ENCODE measurements at places on chromosomes 1 and 21.

GRCh38 chr1:10553118-10553517 lies 78.4 kb downstream of the PEX14 start:
- DNase-seq: no peak

GRCh38 chr1:20725189-20726117 lies 7.0 kb downstream of the SH2D5 start:
- DNase-seq: no peak

DNA sequence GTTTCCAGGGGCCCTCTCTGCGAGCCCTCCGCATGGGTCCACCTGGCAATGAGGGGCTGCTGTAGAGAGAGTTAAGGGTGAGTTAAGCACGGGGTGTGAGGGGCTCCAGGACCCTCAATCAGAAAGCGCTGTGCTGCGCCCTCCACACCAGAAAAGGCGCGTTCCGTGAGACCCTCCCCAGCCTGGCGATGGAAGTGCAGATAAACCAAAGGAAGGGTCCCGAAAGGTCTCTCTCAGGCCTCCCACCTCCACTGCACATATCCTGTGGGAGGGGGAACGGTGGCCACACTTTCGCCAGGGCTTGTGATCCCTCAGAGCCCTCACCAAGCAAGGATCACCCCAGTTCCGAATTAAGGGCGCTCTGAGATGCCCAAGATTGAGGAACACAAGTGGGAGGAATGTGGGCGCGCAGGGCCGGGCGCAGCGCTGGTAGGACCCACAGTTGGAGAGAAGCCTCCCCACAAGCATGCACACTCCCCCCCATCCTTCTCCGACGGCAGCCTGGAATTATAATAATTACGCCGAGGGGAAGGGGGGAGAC lies 1.1 kb downstream of the WNT3A start:
- no peak for DNase-seq

DNA sequence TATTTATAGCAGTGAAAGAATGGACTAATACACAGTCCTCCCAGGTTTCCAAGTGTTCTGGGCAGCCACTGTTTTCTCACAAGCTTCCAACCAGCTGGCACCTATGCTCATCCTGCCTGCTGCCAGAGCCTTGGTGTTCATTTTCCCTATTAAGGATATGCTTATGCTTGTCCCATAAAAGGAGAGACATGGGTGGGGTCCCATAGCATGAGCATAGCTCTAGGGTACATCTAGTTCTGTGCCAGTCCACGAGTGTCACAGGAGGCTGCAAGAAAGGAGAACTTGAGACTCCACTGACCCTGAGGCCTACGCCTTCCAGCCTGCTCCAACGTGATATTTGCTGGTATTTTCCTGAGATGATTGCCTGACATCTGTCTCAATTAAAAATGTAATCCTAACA lies 192.4 kb upstream of the PTGFR start:
- no peak for DNase-seq

DNA sequence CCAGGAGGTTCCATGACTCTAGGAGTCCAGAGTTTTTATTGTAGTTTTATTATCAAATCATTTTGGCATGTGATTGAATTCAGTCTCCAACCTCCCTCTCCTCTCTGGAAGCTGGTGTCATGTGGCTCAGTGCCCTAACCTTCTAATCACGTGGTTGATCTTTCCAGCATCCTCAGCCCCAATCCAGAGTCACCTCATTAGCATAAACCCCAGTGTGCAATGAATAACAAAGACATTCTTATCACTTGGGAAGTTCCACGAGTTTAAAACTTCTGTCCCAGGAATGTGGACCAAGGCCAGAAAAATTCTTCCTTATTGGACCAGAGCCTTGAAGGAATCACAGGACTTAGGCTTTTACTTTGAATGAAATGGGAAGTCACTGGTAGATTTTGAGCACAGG lies 52.2 kb downstream of the KIRREL1 start:
- no peak for DNase-seq

GRCh38 chr1:238658763-238659162 lies 727.6 kb upstream of the CHRM3 start:
- DNase-seq: no peak

GRCh38 chr1:160827418-160827817 lies 31.4 kb downstream of the LY9 start:
- DNase-seq: no peak

DNA sequence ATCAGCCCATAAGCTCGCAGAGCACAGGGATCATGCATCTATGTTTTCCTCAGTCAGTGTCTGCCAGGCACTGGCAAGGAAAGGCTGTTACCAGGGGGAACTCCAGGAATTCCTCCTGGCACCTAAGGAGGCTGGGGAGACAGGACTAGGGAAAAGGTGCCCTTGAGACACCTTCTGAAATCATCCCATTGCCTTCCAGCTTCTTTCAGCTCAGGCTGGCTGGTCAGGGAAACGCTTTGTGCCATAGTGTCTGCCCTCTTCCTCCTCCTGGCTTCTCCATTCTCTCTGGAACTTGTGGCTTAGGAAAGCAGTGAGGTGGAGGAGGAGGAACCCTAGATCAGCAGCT lies 13.8 kb downstream of the LMNA start:
- no peak for DNase-seq

DNA sequence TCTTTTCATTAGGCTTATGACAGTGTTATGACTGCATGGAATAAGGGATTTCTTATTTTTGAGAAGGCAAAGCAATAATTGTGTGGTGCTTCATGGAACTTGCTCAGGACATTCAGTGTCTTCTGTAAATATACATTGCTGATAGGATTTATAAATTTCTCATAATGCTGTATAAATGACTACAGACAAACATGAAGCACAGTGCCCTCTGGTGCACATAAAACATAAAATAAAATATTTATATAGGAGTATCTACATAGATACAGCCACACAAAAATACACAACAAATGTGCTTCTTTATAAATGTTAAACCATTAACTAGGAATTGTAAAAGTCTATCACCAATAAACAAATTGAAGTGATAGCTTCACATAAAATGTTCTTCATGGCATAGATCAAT lies 24.1 kb downstream of the BRINP3 start:
- DNase-seq: no peak

DNA sequence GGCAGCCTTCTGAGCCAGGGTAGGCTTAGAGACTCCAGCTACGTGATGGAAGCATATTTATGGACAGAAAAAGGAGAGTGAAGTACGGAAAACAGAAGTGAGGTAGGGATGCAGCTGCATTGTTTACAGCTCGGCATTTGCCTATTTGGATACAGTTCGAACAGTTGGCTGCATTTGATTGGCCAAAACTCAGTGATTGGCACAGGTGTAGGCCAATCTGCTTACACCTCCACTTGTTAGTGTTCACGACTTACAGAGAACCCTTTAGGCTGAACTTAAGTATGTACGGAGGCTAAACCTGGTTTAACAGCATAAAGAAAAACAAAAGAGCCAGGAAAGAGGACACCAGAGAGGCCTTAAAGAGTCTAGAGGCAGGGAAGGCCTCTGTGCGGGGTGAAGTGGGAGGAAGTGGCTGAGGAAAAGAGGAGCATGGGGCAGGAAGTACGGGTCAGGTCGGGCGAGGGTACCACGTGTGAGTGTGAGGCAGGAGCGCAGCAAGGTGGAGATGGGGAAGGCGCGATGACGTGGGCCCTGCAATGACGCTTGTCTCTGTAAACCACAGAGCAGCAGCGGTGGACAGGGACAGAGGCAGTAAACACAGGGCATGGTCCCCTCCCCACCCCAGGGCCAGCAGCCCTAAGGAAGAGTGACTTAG lies 32.0 kb downstream of the RSPH1 start:
- no peak for DNase-seq

- DNase-seq: no peak
Measured at GRCh38 chr1:74790453-74790852, 57.5 kb downstream of the TYW3 start.

DNA sequence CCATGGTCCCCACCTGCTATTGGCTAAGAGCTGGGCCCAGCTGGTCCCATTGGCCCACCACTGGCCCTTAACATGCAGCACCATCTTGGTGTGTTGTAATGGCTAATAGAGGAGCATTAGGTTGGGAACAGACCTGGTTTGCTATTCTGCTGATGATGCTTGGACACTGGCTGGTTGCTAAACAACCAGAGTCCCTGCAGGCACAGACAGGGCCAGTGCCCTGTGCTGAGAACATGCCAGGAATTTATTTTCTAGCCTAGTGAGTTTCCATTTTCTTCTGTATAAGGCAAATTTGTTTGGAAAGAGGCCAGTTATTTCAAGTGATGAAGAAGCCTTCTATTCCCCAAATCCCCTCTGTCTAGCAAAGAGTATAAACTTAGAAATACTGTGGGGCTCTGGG lies 42.9 kb upstream of the TDRD10 start:
- no peak for DNase-seq

DNA sequence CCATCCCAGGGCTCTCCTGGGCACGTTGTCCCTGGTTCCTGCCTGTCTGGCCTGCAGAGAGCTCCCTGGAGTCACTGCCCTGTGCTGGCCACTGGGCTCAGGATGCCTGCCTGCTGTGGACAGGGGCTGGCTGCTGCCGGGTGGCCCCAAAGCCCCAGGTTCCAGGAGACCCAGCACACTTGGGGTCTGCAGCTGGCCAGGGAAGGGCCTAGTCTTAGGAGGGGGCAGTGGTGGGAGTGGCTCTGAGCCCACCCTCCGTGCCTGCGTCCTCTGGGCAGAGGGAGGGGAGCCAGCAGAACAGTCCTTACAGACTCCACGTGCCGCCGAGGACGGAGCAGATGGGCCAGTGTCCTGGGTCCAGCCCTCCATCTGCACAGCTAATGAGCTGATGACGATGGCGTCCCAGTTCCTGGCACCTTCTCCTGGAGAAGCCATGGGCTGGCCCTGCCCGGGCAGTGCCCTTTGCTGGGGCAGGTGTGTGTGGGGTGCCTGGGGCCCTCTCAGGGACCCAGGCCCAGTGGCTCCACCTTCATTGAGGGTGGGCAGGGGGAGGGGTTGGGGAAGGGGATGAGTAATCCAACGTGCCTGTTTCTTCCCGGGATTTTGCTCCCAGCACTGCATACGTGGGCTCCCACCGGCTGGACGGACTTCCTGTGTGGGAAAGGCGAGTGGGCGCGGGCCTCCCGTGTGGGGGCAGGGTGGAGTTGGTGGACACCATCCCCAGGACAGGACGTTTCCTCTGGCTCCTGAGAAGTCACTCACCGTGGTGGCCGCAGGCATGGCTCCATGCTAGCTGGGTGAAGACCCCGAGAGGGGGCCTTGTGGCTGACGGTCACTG lies 6.8 kb upstream of the PLCH2 start:
- DNase-seq: no peak

DNA sequence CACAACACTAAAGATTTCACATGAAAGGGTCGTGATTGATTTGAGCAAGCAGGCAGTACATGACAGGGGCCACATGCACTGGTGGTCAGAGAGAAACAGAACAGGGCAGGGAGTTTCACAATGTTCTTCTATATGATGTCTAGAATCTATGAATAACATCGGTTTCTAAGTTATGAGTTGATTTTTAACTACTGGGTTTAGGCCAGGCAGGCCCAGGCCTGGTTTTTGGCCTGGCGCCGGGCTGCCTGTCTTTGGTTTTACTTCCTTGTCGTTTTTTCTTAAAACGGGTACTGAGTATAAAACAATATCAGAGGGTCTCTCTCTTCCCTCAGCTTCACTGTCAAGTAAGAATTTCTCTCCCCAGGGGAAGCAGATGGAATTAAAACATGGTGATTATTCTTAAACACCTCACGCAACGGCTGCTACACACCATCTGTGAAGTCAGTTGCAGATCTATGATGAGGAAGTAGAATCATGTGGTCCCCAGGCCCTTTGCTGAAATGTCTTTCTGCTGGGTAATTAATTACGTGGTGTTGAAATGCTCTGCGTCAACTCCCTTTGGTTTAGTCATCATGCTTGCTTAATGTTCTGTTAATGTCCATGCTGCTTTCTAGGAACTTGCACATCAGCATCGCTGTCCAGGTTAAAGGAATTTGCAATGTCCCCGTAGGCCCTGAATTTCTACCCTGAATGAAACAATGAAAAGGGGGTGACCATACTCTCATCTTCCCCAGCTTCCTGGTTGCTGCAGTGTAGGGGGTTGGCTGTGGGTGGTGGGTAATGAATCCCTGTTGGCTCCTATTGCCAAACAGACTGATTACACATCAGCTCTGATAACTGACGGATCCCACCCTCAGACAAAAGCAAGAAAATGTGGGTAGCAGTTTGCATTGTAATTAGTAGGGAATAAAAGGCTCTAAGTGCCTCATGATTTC lies 70.3 kb downstream of the SERINC2 start:
- no peak for DNase-seq

DNA sequence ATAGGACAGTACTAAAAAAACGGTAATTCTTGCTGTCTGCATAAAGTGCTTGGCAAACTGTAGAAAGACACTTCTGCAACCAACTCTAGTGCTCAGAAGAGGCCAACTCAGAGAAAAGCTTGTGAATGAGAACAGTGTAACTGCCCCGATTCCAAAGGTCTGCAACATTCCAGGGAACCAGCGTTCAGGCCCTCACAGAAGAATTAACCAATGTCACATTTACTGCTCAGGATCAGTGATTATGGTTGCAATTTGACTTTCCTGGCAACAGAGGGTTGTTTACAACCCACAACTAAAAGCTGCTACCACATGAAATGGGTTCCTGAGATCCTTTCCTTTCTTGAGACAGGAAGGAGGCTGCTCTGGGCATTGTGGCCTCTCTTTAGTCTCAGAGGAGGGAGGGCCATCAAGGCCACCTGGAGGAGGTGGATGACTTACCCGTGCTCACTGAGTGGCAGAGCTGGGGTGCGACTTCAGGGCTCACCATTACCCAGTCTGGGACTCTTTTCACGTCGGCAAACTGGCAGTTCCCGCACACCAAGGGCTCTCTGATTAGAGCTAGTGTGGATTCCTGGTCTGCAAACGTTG lies 15.3 kb downstream of the SRSF4 start:
- DNase-seq: no peak

DNA sequence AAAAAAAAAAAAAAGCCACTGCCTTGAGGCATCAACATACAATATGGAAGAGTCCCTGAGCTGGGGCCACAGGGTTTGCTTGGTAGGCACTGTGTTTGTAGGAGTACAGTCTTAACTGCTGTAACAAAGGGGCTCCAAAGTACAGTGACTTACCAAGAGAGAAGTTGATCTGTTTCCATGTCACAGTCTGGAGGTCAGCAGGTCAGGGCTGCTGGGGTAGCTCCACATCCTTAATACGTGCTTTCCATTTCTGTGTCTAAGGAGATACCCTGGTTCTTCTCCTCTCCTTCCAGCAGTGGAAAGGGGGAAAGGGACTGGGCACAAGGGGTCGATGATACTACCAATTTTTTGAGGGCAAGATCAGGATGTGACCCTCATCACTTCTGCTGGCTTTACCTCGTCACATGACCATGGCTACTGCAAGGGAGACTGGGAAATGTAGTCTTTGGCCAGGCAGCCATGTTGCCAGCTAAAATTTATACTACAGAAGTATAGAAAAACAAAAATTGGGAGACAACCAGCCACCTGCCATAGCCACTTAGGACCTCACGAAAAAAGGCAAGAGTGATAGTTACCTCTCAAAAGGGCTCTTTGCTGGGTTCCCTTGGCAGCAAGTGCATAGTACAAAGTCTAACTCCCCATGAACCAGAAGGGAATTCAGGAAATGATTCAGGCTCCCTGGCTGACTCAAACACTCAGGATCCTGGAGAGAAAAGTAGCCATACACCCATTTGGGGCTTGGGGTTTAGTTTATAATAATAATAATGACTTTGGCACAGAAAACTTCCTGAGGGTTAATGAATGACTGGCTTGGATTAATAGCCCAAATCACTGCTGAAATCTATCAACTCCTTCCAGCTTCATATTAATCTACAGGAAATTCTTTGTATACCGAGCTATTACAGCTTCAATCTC lies 52.7 kb upstream of the ATP5PO start:
- no peak for DNase-seq

- no peak for DNase-seq
Measured at GRCh38 chr1:218931324-218931723, 242.4 kb upstream of the LYPLAL1 start.

All from D721Med (cell line).